Stimulated activated CD4-positive, alpha-beta T cell treated with anti-CD3 and anti-CD28 coated beads, Interleukin-1b, Interleukin-23, amount 100 ng/mL, for 1 hour (primary cell): ENCODE measurements at places on chromosomes 16 and 17.

DNA sequence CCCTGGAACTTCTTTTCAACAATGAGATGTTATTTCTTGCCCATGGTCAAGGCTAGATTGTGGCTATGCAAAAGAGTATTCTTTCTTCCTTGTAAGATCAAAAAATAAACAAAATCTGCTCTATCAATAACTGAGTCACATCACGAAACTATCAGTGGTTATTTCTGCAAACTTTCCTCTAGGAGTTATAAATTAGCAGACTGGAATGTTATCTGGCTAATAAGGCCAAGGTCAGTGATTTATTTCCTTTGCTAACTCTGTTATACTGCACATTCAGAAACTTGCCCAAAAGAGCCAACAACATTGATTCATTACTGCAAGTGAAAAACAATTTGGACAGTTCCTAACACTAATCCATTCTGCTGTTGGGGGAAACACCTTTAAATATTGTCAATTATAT lies 5.0 kb downstream of the ARL6IP1 start:
- no peak for DNase-seq

DNA sequence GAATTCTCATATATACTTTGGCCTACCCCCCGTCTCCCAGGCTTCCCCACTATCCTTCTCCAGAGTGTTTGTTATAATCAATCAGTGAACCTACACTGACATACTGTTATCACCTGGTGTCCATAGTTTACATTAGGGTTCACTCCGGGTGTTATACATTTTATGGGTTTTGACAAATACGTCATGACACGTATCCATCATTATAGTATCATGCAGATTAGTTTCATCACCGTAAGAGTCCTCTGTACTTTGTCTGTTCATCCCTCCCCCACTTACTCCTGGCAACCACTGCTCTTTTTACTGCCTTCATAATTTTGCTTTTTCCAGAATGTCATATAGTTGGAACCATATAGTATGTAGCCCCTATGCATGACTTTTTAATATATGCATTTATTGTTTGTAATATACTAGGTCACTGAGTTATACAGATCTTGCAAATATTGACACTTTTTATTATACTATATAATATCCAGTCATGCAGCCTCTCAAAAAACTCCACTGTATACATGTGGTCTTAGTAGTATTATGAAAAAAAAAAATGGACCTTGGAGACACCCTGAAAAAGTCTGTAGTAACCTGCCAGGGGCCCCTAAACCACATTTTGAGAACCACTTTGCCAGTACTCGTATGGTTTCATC lies 28.4 kb downstream of the PPM1D start:
- DNase-seq, result no peak

- DNase-seq, result no peak
Measured at GRCh38 chr16:46775214-46775613, 27.1 kb upstream of the MYLK3 start.

DNA sequence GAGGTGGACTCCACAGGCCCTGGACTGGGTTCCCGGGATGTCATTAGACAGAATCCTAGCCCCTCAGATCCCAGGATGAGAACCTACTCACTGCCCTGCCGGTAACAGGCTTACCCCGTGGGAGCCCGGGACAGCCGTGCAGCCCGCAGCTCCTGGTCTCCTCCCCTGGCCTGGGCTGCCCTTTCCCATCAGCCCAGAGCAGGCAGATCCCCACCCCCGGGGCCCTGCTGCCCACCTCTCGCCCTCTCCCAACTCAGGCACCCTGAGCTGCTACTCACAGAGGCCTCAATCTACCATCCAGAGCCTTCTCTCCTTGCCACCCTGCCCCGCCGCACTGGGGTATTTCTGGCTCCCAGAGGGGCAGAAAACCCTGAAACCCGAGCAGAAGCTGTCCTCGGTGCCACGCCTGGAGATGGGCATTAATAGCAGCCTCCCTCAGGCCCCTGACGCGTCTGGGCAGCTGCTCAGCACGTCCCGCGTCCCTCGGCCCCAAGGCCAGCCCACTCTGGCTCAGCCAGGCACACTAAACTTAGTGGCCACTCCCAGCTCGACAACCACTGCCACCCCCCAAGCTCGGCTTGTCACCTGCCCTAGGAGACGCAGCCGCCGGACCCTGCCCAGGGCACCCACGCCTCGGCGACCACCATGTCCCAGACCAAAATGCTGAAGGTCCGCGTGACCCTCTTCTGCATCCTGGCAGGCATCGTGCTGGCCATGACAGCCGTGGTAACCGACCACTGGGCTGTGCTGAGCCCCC lies at the start of gene CACNG1:
Gene CACNG1 (plus strand): TSS at position 539 of the 757 bp plus-strand sequence. CDS start 107 bp downstream, at position 646.
- DNase-seq, result no peak

DNA sequence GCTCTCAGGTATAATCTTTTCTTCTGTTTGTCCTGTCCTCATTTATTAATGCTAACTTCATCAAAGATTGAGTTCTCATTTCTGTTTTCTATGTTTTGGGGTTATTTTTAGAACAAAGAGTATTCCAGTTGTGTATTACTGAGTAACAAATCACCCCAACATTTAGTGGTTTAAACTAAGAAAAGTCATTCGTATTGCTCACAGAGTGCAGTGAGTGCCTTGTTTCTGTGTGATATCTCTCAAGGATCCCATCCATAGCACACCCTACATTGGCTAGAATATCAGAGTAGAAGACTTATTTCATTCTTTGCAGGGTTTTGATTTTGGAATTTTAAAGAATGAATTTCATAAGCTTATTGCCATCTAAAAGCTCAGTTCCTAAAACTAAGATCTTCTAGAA lies 72.1 kb downstream of the VMP1 start:
- DNase-seq, result no peak
